ENCODE measurements at places on chromosomes 4 and X.

GRCh38 chr4:7436256-7436655, 1.5 kb upstream of the PSAPL1 start:
- DNase-seq, result no peak

DNA sequence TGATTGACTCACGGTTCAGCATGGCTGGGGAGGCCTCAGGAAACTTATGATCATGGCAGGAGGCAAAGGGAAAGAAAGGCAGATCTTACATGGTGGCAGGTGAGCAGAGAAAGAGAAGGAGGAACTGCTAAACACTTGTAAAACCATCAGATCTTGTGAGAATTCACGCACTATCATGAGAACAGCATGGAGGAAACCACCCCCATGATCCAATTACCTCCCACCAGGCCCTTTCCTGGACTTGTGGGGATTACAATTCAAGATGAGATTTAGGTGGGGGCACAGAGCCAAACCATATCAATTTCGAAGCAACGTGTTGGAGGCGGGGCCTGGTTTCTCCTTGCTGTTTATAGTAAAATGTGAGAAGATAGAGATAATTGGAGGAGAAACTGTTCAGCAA, 167.4 kb downstream of the GABRB1 start:
- no peak for DNase-seq

- DNase-seq, result no peak
Observed at GRCh38 chr4:148540622-148541326, 98.6 kb upstream of the NR3C2 start.

GRCh38 chr4:22508376-22508775, 7.5 kb downstream of the ADGRA3 start:
- no peak for DNase-seq

DNA sequence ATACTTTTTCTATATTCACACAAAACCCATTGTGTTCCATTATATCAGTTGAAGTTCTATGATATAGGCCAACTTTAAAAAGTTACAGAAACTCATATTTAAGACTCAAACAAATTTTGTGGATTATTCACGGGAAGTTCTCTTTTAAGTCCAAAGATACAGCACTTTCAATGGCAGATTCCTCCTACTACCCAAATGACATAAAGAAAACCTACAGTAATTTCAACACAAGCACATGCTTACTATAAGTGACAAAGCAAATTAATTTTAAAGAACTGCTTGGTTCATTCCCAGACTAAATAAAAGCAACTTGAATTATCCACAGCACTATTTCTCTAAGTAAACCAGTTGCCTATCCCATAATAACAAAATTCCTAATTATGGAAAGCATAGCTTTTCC, 4.1 kb downstream of the PPA2 start:
- DNase-seq, result no peak

GRCh38 chrX:150765782-150766350, 72.7 kb downstream of the MTMR1 start:
- no peak for DNase-seq

- no peak for DNase-seq
Observed at GRCh38 chr4:147820975-147821374, 89.1 kb downstream of the ARHGAP10 start.

DNA sequence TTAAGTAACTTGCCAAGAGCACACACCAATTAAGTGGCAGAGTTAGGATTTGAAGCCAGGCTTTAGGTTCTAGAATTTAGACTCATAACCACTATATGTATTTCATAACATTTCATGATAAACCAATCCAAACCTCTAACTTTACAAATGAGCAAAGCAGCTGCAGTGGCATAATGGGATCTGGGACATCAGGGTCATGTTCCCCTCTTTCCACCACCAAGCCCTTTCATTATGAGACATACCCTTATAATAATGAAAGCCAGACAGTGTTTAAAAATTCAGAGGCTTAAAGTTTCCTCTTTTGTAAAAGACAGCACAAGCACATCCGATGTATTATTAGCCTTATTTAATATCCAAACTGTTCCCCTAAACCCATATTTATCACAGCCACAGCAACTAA, 28.3 kb upstream of the AMELX start:
- no peak for DNase-seq

- DNase-seq, result no peak
Observed at GRCh38 chrX:7444967-7445366, 297.0 kb upstream of the PUDP start.

DNA sequence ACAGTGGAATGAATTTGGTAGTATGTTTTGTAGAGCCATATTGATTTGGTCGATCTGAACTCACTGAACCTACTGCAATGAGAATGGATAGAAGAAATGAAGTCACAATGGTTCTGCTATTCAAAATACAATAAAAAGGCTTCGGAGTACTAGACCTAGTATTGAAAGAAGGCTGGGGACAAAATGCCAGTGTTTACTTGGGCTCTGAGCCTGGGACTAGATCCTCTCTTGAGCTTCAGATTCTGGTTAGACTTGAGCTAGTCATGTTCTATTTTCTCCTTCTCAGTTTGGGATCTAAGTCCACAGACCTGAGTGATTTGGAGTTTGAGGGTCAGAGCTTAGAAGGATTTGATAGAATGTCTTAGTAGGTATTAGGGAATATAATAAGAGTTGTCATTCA, 9.9 kb downstream of the INTS12 start:
- no peak for DNase-seq

DNA sequence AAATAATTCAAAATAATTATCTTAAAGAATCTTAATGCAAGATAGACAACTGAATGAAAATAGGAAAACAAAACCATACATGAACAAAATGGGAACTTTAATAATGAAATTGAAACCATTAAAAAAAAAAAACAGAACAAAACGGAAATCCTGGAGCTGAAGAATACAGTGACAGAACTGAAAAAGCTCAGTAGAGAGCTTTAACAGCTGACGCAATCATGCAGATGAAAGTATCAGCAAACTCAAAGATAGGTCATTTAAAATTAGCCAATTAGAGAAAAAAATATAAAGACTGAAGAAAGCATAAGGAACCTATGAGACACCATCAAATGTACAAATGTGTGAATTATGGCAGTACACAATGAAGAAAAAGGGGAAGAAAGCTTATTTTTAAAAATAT, 18.8 kb downstream of the SLC25A31 start:
- DNase-seq, result no peak

DNA sequence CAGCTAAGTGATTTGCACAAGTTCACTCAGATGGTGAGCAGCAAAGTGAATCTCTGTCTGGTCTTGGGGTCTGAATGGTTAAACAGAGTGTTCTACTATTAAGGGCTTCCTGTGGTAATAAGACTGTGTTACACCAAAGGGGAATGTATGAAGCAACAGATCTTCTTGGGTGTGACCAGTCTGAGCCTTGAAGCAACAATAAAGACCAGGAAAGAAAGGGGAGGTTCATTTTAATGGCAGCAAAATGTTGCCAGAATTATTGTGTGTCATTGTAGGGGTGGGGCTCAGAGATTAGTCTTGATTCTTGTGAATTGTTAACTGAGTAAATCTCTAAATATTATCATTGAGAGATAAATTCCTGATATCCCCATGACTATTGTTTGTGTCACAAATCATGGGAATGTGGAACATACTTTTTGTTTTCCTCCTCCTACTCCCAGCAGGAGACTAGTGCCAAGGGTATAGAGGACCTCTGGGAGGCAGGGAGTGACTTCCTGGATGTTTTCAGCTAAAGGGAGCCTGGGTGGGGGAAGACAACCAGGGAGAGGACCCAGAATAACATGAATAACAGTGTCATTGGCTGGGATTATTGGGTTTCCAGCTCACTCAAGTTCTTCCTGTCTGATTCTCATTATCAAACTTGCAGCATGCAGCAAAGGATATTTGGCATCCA, 141.4 kb upstream of the PAK3 start:
- DNase-seq, result no peak

GRCh38 chr4:156954587-156954986, 17.0 kb downstream of the PDGFC start:
- DNase-seq, result no peak

DNA sequence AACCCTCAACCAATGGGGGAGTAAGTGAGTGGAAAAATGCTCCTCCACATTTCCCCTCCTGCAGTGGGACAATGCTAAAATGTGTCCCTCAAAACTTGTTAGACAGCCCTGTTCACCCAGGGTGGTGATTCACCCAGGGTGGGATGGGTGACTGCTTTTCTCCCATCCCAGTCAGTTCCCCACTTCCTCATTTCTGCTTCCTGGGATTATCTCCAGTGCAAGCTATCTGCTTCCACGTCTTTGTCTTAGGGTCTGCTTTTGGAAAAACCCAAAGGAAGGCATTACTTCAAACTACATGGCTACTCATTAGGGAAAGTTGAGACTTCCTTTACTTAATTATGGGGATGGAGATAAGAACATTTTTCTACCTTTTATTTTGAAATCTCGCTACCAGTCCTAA, 45.5 kb downstream of the ETNPPL start:
- DNase-seq, result no peak

- no peak for DNase-seq
Observed at GRCh38 chr4:181077341-181077740, 1165.9 kb upstream of the TENM3 start.
